ENCODE measurements at places on chromosomes 13 and 19. TPM values are rescaled to one million over a fixed set of nuclear protein-coding genes. Genes with fewer than 3 reads are reported as not detected.
A peak's percentile ranks its signal among the peaks of the same experiment; 100 is the strongest.

DNA sequence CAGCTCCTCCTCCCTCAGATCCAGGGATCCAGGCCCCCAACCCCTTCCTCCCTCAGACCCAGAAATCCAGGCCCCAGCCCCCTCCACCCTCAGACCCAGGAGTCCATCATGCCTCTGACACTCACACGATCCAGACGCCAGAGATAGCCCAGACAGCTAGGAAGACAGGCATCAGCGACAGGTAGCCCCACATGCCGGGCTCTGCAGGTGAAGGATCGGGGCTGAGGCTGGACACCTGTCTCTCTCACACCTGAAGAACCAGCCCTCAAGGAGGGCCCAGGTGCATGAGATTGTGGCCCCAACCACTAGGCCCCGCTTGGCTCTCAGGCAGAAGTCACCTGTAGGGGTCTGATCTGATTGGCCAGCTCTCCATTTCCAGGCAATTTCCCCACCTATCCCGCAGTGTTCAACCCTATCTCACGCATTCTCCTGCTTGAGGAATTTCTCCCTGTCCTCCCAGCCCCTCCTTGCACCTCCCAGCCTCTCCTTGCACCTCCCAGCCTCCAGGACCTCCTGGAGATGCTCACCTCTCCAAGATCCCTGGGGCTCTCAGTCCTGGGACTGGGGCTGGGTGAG is 4.2 kb downstream of the TMEM150B start:
- no peaks in the 10 kb centered on the region for H3K36me3 ChIP-seq
- no peak overlapping the region for H3K27ac ChIP-seq
- peaks cover 18% of the 10 kb centered on the region for H3K4me1 ChIP-seq

- no peaks in the 10 kb centered on the region for H3K4me1 ChIP-seq
- H3K4me3 ChIP-seq = no peak overlapping the region
- no peak overlapping the region for H3K27ac ChIP-seq
- H3K36me3 ChIP-seq = no peaks in the 10 kb centered on the region
- DNase-seq = peak; percentile 69
These were observed 16.4 kb upstream of the TMEM255B start for GRCh38 chr13:113742445-113743120.

Gene NR2F6
- 56.5 TPM for total RNA-seq

DNA sequence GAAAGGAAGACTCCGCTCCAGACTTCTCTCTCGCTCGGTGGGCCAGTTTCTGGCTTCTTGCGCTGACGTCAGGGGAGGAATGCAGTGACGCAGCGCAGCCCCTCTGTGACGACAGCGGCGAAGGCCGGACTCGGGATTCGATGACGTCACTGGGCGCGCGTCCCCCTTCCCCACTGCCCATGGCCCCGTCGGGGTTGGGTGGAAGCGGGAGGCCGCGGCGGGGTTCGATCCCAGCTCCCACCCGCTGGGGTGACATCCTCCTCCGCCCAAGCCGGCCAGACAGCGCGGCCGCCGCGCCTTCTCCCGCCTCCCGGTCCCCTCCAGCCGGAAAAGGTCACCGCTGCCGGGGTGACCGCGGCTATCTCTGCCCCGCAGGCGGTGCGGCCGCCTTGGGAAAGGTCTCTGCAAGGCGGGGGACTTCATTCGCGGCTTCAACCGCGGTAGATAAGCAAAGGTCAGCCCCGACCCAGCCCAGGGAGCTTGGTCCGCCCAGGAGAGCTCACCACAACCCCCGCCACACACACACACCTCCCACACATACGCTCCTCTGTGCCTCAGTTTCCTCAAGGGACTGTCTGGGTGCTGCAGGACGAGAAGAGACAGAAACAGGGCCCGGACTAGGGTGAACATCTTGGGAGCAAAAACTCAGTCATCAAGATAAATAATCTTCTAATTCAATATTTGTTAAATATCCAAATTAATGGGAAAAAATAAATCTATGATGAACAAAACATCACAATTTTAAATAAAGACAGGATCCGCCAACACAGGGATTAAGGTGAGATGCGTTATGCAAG is 844 bp upstream of the RFX1 start:
- H3K4me1 ChIP-seq = peaks cover 40% of the 10 kb centered on the region
- no peak for DNase-seq
- no peaks in the 10 kb centered on the region for H3K36me3 ChIP-seq
- H3K27ac ChIP-seq = peak overlapping the region; percentile 99

GRCh38 chr13:20566898-20567874 is at the start of gene IFT88:
TSS of gene IFT88 (plus strand) at chr13:20567157. CDS start at chr13:20574386, 7,229 bp downstream.
- no peaks in the 10 kb centered on the region for H3K27me3 ChIP-seq
- H3K36me3 ChIP-seq = no peaks in the 10 kb centered on the region
- DNase-seq = peak; percentile 91
- H3K4me3 ChIP-seq = peak within 1 kb of the TSS; percentile 68
- H3K27ac ChIP-seq = peak within 1 kb of the TSS; percentile 91
- H3K4me1 ChIP-seq = peaks cover 4% of the 10 kb centered on the region

Gene IZUMO2
- total RNA-seq = not detected

DNA sequence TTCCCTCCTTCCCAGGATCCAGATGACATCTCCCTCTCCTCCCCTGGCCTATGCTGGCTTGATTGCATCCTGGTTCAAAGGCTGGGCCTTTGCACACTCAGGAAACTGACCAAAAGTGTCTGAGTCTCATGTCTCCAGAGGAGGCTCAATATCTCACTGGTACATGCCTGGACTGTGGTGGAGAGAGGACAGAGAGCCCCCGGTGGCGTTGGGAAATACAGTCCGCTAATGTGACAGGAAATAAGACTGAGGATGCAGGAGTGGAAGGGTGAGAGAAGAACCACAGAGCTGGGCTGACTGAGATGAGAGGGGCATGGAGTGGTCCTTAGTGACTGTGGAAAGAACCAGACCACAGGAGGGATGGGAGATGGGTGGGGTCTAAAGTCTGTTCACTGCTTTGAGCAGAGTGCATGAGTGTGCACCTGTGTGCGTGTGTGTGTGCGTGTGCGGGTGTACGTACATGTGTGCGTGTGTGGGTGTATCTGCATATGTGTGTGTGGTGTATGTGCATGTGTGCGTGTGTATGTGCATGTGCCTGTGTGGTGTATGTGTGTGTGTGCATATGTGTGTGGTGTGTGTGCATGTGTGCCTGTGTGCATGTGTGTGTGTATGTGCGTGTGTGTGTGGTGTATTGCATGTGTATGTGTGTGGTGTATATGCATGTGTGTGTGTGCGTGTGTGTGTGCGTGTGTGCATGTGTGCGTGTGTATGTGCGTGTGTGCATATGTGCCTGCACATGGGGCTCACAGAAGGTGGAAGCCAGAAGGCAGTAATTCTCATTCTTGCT is 1.9 kb downstream of the SIGLEC5 start:
- H3K4me3 ChIP-seq = peak overlapping the region; percentile 38
- H3K27me3 ChIP-seq = peaks cover 34% of the 10 kb centered on the region
- peaks cover 10% of the 10 kb centered on the region for H3K4me1 ChIP-seq
- no peak for DNase-seq

- H3K27ac ChIP-seq = peak overlapping the region; percentile 81
- H3K36me3 ChIP-seq = no peaks in the 10 kb centered on the region
- no peak for DNase-seq
- no peaks in the 10 kb centered on the region for H3K27me3 ChIP-seq
- peaks cover 27% of the 10 kb centered on the region for H3K4me1 ChIP-seq
- H3K4me3 ChIP-seq = peak overlapping the region; percentile 82
These were observed 685 bp downstream of the VWA8 start for GRCh38 chr13:41960211-41960636.
